ENCODE measurements at places on chromosomes 1 and 21.

DNA sequence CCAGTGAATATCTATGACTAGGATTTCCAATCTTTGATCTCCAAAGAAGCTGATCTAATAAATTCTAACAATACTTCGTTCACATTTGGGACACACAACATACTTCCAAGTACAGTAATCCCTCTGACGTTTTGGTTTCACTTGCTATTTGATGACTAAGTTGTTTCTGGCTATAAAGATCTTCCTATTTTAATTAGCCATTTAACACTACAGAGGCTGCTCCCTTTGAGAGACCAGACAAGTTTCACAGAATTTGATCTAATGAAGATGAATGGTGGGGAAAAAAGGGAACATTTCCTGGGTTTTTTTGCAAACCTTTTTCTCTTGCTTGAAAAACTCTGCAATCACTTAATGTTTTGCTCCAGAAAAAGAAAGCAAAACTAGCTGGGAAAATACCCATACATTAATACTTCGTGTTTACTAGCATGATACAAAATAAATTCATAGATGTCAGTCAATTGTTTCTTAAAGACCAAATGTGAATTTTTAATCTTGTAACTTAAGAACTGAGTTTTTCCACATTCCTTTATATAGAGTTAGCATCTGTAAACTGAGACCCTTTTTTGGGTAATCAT, 28.0 kb upstream of the GLIS1 start:
- no peak for DNase-seq

DNA sequence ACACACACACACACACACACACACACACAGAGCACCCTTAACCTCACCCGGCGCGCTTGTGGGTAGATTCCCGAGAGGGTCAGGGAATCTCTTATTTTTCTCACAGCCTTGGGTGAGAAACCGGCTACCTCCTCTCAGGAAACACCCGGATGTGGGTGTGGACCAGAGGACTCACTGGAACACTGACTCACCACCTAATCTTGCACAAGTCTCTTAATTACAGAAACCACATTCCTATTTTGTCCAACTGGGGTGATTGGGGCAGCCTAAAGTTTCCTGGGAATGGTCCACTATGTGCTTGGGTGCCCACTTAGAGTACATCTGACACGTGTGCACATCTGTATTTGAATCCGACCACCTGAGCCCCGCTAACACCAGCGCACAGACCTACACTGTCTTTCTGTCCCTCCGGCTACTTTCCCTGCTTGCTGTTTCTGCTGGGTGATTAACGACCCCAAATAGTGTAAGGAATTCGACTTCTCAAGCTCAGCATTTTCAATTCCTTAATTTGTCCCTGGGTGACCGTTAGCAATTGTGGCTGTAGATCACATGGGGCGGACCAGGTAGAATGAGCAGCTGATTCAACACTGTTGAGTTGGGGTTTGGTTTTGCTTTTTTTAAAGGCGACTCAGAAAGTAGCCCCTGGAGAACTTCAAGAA, 14.0 kb upstream of the TBX15 start:
- no peak for DNase-seq

GRCh38 chr1:186762653-186763052, 66.1 kb upstream of the PLA2G4A start:
- DNase-seq = no peak

DNA sequence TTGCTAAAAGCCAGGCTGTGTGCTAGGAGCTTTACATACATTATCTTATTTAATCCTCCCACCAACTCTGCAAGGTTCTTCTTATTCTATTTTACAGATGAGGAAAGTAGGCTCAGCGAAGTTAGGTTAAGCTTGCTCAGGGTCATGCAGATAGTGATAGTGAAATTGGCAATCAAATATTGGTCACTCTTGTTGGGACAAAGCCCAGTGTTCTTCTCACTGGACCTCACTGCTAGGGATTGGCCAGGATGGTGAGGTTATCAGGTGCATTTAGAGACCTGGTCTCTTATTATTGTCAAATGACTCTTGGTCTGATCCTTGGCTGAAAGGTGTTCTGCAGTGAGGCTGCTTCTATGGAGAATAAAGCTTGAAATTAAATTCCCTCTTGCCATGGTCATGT, 145.1 kb downstream of the CNIH3 start:
- no peak for DNase-seq

DNA sequence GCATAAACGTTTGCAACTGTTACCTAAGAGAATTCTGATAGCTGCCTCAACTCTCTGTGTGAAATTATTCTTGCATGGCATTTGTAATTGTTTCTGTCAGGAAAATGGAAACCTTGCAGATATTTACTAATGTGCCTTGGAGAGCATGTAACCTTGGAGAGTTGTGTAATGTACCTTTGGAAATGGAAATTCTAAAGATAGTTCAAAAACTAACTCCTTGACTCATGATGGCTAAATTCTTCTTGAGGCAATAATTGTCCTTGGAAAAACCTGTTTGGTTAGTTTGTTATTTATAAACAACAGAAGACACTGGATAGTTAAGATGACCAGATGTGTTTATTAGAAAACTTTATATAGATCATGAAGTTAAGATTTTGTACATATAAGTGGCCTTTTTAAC, 1033.8 kb downstream of the PLA2G4A start:
- DNase-seq = no peak

- no peak for DNase-seq
These were observed at the start of gene OR2M2 for GRCh38 chr1:248174521-248174920. OR2M2 (plus strand) TSS chr1:248174821; CDS start chr1:248179986, 5,165 bp downstream.

GRCh38 chr1:192763243-192763642, 45.6 kb upstream of the RGS2 start:
- DNase-seq = no peak

DNA sequence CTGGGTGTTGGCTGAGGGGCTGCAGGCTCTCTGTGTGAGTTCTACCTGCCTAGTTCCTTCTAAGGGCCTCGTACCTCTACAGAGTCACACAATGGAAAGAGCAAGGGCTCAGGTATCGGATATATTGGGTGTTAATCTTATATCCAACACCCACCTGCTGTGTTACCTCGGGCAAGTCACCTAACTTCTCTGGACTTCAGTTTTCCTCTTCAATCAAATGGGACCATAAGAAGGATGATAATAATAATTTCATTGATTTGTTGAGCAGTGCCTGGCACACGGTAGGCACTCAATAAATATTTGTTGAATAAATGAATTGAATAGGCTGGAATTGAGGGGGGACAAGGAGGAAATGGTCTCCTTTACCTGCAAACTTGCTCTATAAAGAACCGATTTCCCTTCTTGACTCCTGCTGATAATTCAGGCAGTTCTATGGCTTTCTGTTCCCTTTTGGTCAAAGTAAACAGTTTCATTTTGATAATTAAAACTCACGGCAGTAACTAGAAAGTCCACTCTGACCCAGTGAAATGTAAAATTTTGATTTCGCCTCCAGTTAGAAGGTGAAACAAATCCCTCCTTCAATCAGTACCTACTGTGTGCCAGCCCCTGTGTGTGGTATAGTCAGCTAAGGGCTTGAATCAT, 16.5 kb upstream of the MAN1C1 start:
- DNase-seq = no peak

- DNase-seq = no peak
These were observed 46.0 kb downstream of the OPTC start for GRCh38 chr1:203539831-203540546.

- no peak for DNase-seq
These were observed 229.7 kb downstream of the C1orf94 start for GRCh38 chr1:34406377-34406776.

DNA sequence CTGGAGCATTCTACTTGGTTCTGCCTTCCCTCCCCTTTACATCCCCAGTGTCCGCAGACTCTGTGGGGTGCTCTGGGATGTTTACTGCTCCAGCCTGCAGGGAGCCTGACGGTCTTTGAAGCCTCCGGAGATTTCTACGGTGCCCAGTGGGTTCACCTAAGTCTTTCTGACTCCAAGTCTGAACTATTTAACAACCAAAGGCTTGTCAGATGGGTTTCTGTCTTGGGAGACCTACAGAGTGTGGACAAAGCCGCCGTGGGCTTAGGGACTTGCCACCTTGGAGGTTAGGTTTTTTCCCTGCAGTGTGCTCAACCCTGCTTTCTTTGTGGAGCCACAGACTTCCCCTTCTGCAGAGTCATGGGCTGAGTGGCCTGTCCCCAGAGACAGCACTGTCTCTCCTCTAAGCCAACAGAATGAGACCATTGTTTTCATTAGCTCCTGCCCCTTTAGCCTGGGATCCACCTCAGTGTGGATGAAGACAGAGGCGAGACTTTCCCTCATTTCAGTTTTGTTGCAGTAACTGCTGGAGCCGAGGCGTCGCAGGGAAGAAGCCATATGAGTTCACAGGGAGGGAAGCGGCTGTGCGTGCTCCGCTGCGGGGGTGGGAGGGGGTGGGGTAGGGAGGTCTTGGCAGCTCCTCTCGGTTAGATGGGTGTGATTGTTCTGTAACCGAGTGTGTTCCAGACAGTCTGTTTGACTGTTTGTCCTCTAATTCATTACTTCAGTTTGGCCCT, 120.7 kb downstream of the CNIH3 start:
- DNase-seq = no peak

- DNase-seq = no peak
These were observed 118.4 kb upstream of the NR5A2 start for GRCh38 chr1:199909137-199909536.

DNA sequence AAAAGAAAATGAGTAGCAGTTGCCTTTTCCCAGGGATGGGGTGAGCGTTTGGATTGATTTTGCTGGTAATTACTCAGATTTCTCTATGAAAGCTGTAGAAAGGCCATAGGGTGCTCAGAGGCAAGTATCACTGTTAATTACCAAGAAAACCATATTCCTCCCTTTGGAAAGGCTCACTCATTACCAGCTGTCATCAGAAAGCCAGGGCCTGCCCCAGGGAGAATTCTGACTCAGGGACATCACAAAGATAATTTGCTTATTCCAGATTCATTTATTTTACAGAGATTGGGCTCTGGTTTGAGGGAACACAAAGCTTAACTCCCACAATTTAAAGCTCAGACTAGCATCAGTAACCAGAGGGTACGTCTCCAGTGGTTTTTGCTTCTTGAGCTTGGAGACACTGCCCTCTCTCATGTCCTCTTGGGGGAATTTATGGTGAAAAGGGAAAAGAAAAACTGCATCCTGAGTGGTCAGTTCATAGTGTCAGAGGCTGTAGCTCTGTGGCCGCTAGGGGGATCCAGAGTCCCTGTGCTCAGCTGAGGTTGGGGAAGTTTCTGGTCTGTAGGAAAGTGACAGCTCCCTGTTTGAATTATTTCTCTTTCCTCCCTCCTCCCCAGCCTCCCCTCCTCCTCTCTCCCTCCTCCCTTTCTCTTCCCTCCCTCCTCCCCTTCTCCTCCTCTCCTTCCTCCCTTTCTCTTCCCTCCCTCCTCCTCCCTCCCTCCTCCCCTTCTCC, 204.3 kb downstream of the KCNJ6 start:
- DNase-seq = peak; percentile 2

- DNase-seq = no peak
These were observed 42.6 kb downstream of the CFAP57 start for GRCh38 chr1:43214501-43215444.

GRCh38 chr1:53340660-53341520, 13.0 kb upstream of the LRP8 start:
- peak; percentile 36 for DNase-seq

DNA sequence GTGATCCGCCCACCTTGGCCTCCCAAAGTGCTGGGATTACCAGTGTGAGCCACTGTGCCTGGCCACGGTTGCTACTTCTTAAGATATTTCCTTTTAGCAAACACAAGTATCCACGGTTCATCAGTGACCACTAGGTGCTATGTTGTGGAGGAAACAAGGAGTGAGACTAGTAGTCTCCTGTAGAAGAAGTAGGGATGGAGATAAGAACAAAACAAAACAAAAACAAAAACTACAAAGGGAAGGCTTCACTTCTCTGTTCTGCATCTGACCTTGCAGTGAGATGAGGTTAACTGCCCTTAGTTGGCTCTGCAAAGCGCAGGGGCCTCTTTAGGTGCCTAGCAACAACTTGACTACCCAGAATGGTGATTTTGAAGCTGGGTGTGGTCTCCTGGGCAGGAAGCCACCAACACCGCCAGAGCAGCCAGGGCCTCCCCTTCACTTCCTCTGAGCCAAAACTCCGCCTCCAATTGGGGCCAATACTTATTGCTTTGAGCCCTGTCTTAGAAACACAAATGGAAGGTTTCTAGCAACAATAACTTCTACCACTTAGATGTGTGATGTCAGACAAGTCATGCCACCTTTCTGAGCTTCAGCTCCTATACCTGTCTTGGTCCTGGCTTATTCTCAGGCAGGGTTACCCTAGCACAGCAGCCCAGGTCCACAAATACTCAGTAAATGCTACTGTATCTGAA, 12.8 kb upstream of the CDC42 start:
- DNase-seq = peak; percentile 83

GRCh38 chr1:169931795-169932231, 38.1 kb upstream of the SCYL3 start:
- no peak for DNase-seq

DNA sequence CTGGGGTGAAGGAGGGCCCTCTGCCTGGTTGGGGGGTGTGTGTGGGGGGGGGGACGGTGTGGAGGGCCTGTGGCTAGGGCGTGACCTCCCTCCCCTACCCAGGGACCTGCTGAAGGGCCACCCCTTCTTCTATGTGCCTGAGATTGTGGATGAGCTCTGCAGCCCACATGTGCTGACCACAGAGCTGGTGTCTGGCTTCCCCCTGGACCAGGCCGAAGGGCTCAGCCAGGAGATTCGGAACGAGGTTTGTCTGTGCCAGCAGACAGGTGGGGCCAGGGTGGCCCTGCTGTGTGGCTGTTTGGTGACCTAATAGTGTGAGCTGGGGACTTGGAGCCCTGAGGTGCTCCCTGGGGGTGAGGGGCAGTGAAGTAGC, 43.9 kb downstream of the COQ8A start:
- no peak for DNase-seq

DNA sequence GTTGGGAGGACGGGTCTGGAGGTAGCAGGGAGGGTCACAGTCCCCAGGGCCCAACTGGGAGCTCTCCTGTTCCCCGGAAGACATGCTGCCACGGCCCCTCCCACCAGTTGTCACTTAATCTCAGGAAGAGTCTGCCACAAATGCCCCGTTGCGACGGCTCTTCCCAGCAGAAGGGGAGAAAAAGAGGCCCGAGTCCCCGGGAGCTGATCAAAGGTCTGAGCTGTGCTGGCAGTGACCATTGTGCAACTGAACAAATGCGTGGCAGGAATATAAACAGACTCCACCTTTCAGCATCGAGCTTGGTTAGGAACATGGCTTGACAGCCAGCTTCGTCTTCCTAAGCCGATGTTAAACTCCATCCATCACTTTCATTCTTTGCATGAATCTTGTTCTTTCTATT, 27.8 kb upstream of the ZBTB21 start:
- DNase-seq = no peak

DNA sequence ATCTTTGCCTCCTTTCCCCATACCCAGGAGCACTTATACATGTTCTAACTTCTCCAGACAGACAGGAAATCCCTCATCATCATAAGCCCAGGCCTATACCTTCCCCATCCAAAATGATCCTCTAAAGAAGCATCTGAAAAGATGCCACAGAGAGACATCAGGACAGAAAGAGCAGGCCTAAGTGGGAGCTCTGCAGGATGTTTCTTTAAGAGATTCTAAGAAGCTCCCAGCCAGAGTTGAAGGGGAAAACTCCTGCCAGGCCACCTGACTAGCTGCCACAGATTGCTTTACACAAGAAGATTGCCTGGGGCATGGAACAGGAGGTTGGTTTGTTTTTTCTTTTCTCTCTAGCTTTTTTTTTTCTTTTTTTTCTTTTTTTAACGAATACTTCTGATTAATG, 275.8 kb downstream of the VAV3 start:
- DNase-seq = no peak

Measured in stimulated activated naive CD4-positive, alpha-beta T cell treated with Interleukin-2 at 50 U/mL for 16 hours (primary cell).